ENCODE measurements at places on chromosomes 2 and 18. TPM values are rescaled to one million over a fixed set of nuclear protein-coding genes. Genes with fewer than 3 reads are reported as not detected.

SIGLEC15 gene
- total RNA-seq, result not detected

ABCG8 gene
- not detected for total RNA-seq

GTF3C2 gene
- total RNA-seq, result 75.6 TPM

STRN gene
- total RNA-seq, result 34.5 TPM

PFN4 gene
- total RNA-seq, result not detected

CUL3 gene
- total RNA-seq, result 79.0 TPM

MYCN gene
- not detected for total RNA-seq

POTEC gene
- not detected for total RNA-seq

UGT1A5 gene
- total RNA-seq, result not detected

KCNG2 gene
- not detected for total RNA-seq

SOS1 gene
- 273 TPM for total RNA-seq

SPATA3 gene
- total RNA-seq, result not detected

CHRNG gene
- total RNA-seq, result not detected

HOXD13 gene
- total RNA-seq, result not detected

DOK6 gene
- total RNA-seq, result not detected

LHCGR gene
- not detected for total RNA-seq

UGT1A10 gene
- total RNA-seq, result not detected

LINC00305 gene
- not detected for total RNA-seq

MEP1B gene
- total RNA-seq, result 0.11 TPM

TTN gene
- 12.4 TPM for total RNA-seq

MARCHF4 gene
- not detected for total RNA-seq

ALLC gene
- not detected for total RNA-seq

TRIM54 gene
- not detected for total RNA-seq

MYOM1 gene
- total RNA-seq, result 1.5 TPM

METAP1D gene
- 7.1 TPM for total RNA-seq

ITPRID2 gene
- total RNA-seq, result 58.3 TPM

TSN gene
- 72.2 TPM for total RNA-seq

KCNE4 gene
- not detected for total RNA-seq

PIEZO2 gene
- total RNA-seq, result not detected

MZT2A gene
- 143 TPM for total RNA-seq

PRKAG3 gene
- total RNA-seq, result not detected

IL36B gene
- total RNA-seq, result not detected

DLX1 gene
- total RNA-seq, result not detected

OSBPL6 gene
- 0.61 TPM for total RNA-seq

GALNT5 gene
- total RNA-seq, result not detected

RNU2-63P gene
- 22.6 TPM for total RNA-seq

PLEKHH2 gene
- 2.3 TPM for total RNA-seq

RAB6C gene
- not detected for total RNA-seq

ZSWIM2 gene
- not detected for total RNA-seq

PTH2R gene
- 0.11 TPM for total RNA-seq

GDF7 gene
- not detected for total RNA-seq

BMP10 gene
- total RNA-seq, result 0.09 TPM

HOXD8 gene
- total RNA-seq, result not detected

GPR155 gene
- total RNA-seq, result 9.9 TPM

IL1R2 gene
- total RNA-seq, result not detected

ADGRF3 gene
- 4.8 TPM for total RNA-seq

KCNIP3 gene
- total RNA-seq, result not detected

FKBP7 gene
- 2.7 TPM for total RNA-seq

CRYGD gene
- total RNA-seq, result not detected

ANO7 gene
- 0.32 TPM for total RNA-seq

GKN2 gene
- total RNA-seq, result not detected

SCN2A gene
- total RNA-seq, result 0.30 TPM

LTBP1 gene
- 0.30 TPM for total RNA-seq

TRIM43 gene
- 0.59 TPM for total RNA-seq

CD207 gene
- total RNA-seq, result not detected

APOB gene
- not detected for total RNA-seq

Measured in T-helper 2 cell treated with Interferon-gamma antibody and Interleukin-4, amounts not matched to agents 100 ng/mL and 5 ng/mL, for 36 hours (primary cell).